ENCODE measurements at places on chromosomes 3 and 15.

DNA sequence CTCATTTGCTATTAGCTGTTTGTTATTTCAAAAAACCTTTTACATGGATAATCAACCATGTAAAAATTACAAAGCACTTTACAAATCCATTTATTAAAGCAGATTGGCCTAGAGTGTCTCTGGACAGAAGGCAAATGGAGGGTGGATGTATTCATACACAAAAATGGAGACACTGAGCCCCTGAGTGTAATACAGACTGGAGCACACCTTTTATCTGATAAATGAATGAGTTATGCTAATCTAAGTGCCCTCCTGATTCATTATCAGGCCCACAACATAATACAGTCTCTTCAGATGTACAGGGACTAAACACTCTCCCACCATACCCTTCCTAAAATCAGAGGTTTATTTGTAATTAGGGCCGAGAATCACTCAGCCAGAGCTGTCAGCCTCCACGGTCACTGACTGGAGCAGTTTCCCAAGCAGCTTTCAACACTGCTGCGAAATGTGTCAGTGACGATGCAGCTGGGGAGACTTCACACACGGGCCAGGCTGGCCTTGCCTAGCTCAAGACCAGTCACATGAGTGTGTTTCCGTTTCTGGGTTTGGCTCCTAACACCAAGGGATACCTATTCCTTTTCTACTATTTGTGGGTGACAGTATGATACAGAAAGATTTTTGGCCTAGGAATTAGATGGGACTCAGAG is 271.8 kb downstream of the ZIC1 start:
- no peak for DNase-seq

DNA sequence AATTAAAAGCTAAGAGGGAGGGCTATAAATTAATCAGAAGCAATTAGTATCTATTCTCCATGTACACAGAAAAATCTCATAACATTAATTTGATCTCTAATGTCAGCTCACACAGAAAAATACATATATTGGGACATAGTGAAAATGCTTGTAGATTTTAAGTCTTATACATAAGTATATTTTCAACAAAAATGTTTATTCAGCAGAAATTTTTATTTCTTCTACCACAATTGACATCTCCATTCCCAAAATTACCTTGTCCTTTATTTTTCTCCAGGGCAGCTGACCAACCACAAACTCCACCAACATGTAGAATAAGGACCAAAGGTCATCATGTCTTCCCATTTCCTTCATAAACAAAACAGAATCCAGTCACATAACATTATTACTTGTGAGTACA is 74.5 kb upstream of the CDAN1 start:
- DNase-seq = no peak

DNA sequence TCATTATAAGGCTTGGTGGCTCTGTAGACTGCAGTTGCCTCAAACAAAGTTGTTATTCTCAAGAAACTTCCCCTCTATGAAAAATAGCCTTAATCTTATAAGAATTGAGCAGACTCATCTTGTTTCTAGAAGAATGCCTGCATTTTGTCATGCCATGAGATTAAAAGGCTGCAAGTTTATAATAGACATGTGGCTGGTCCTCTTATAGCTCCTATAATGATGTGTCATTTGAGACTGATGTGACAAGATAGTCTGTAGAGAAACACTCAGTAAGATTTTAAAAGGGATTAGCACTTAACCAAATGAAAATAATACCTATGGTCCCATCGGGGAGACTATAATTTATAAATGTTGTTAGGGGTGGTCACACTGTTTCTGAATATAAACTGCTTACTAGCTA is 312.5 kb downstream of the OXSM start:
- no peak for DNase-seq

GRCh38 chr15:69475769-69476358 is 23.2 kb downstream of the RPLP1 start:
- peak; percentile 50 for DNase-seq

GRCh38 chr15:55959744-55960447 is 33.5 kb downstream of the NEDD4 start:
- no peak for DNase-seq

DNA sequence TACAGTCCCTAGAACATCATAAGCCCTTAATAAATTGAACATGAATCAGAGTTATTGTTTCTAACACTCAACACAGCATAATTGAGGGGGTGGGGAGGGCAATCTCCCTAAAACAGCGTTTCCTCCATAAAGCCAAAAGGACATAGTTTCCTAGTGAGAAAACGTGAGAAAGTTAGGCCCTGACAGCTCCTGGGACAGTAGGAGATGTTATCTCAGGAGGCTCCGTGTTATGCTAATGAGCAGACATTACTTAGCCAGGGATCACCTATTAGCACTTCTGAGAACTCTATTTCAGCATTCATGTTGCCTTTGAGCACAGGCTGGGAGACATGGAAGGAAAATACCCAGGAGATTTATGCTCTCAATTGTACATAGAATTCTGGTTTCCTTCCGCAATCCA is 229.1 kb upstream of the ADAMTS9 start:
- no peak for DNase-seq

- DNase-seq = no peak
Observed at GRCh38 chr3:142888481-142889211, at the start of gene PCOLCE2. Gene PCOLCE2 (minus strand): TSS chr3:142889083. CDS start chr3:142888896, 187 bp downstream.

GRCh38 chr15:50542887-50543210 is 3.6 kb downstream of the USP50 start:
- DNase-seq = no peak
